SJCRH30 (cell line): ENCODE measurements at places on chromosomes 5 and 9.

GRCh38 chr5:35476036-35476435 is 141.6 kb upstream of the SPEF2 start:
- no peak for DNase-seq

DNA sequence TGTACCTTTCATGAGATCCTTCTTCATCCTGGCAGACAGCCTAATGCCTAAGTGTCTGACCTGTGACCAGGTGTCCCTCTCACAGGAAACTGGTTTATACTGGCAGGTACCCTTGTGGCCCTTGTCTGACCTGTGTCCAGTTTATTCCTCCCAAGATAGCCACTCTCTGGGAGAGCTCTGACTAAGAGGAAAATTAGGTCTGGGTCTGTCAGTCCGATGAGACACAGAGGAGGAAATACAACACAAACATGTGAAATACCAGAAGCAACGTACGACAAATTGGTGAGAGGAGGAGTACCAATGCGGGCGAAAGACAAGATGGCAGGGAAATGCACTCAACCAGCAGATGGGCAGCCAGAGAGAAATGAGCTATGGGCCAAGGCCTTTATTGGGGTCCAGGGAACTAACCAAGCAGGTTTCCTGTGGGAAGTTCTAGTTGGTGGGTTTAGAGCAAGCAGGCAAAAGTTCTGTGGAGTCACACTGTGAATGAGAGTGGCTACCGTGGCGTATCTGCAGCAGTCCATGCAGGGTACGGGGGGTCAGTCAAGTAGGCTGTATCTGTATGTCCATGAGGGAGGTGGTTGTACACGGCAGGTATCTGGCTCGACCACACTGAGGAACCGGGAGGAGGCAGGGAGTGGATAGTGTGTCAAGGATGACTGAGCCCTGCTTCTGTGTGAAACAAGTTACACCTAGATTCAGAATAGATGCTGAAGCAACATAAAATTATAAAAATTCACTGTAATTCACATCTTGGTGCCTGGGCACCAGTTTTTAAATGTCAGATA is 109.0 kb downstream of the MLLT3 start:
- no peak for DNase-seq

GRCh38 chr5:124110942-124111341 is 599.0 kb downstream of the CSNK1G3 start:
- DNase-seq, result no peak

DNA sequence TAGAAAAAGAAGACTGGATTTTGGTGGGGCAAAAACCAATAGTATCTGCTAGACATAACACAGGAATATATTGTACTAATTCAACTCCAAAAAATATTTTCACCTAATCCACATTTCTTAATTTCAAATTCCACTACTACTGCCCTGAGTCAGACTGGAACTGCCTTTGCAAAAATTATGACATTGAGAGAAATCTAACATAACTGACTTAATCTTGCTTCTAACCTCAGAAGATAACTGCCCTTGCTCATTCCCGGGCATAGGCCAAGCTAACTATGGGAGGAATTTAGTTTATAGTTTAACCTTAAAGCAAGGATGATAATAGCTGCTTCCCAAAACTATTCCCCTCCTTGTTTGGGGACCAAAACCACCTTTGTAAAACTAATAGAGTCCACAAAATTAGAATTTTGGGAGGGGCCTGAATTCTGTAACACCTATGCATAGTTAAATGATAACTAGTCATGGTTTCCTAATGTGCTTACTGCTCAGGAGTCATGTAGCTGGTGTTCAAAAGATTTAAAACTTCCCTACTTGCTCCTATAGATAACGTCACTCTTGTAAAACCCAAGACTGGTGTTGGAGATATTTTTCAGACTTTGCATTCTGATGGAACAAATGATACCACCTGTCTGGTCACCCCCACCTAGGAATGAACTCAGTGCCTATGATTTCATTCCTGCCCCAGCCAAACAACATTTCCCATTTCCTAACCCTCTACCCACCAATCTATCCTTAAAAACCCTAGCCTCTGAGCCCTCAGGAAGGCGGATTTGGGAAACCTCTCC is 14.1 kb upstream of the TXN start:
- DNase-seq, result no peak

- no peak for DNase-seq
These were observed 822 bp upstream of the TNIP1 start for GRCh38 chr5:151081431-151082281.

GRCh38 chr9:87991151-87991870 is 17.0 kb upstream of the CDK20 start:
- no peak for DNase-seq

DNA sequence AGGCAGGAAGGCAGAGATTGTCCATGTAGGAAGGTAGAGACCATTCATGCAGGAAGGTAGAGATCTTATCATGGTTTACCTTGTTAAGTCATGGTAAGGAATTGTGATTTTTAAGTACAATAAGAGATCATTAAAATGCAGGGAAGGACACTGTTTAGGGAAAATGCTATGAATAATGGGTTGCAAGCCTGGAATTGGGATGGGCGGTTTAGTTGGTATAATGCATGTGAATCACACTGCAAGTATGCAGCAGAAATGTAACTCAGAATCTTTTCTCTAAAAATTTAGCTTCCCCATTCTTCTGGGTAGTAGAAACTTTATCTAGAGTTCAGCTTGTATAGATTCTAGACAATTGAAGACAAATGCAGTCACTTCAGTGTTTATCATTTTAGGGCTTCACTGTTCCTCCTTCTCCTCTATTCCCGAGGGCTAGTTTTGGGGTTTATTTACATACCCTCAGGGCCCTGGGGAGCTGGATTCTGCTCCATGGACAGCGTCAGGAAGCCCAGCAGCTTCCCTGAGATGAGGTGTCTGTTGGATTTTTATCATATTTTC is 212.0 kb downstream of the SREK1 start:
- DNase-seq, result no peak

DNA sequence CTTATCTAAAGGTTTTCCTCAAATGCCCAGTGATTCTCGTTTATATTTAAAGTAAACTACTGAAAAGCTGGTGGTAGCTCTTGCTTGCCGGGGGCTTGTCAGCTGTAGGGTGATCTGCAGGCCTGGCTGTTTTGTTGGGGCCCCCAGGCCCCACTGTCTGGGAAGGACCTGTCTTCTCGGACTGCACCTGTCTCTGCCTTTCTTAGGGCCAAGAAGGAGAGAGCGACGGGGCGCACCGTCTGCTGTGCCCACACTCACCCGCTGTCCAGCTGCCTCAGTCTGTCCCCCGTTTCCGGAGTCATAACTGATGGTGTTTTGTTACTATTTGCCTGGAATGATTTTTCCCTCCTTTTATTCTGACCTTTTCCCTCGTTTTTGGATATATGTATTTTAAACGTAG is 94.1 kb upstream of the CACNA1B start:
- peak; percentile 99 for DNase-seq

DNA sequence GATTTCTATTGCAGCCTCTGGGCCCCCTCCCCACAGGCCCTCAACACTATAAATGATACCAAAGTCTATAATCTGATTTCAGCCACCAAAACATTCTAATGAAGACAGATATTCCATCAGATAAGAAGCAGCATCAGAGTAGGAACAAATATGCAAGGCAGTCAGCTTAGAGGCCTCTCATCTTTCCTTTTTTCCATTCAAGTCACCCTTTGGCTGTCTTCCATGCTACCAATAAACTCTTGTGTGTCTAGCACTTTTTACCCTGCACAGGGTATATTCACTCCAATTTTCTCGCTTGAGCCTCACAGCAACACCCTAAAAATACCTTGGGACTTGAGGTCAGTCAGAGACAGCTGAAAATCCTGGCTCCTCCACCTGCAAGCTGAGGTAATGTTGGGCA is 193.7 kb downstream of the BRINP1 start:
- DNase-seq, result no peak

GRCh38 chr5:14082973-14083372 is 60.2 kb upstream of the TRIO start:
- DNase-seq, result no peak

DNA sequence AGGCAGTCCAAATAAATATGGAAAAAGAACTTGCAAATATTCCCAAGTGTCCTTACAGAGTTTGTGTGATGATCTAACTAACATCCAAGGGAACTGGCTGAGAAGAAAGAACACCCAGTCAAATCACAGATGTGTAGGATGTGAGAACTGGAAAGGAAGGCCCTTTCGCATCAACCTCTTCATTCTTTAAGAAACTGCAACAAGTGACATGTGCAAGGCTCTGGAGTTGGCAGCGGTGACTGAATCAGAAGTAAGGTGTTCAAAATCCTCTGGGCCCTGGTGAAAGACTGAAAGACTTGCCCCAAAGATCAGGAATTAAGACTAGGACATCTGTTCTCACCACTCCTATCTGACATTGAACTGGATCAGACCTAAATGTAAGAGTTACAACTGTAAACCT is 88.7 kb downstream of the RAPGEF1 start:
- no peak for DNase-seq

DNA sequence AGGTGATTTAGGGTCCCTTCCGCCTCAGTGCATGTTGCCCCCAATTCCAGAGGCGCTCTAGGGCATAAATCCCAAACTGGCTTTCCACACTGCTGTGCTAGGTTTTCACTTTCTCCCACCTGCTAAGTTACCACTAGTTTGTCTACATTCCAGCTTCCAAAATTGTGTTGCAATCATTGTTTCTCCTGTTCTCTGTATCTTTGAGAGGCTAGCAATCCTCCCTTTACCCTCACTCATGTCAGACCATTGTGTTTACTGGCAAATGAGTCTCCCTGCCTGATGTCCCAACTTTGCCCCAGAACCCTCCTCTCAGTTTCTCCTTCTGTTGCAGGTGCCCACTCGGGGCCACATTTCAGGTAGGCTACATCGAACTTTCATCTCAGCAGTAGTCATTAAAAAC is 221.3 kb downstream of the PDZD2 start:
- no peak for DNase-seq

DNA sequence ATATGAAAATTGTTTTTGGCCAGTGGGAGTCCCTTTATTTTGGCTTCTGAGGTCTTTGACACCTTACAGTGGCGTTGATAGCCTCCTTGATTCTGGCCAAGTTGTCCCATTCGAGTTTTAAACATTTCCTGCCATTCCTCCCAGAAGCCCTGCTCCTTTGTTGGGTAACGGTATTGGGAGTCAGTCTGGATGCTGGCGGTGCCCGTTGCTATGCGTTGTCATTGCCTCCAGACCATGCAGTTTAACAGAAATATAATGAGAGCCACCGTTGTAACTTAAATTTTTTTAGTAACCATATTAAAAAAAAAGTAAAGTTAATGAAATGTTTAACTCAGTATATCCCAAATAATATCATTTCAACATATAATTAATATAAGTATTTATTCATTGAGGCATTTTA is 35.0 kb downstream of the GALNT12 start:
- no peak for DNase-seq

DNA sequence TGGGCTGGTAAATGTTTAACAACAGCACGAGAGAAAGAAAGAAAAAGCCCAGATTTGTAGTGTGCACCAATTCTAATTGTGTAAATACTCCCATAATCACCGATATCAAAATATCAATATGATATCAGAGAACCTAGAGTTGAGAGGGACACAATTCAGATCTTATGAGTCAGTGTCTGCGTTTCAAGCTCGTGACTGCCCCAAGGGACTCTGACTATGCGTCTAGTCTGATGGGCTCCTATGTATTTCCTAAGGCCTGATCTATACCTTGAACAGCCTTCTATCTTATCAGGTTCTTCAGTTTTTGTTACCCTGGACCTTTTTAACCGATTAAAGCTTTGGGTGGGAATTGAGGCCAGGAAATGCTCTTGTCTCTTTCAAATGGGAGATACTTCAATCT is 243.0 kb upstream of the SLC24A2 start:
- no peak for DNase-seq

- DNase-seq, result no peak
These were observed 6.0 kb upstream of the IRX4 start for GRCh38 chr5:1888541-1889251.

GRCh38 chr9:89740722-89741121 is 135.9 kb downstream of the GADD45G start:
- DNase-seq, result no peak

DNA sequence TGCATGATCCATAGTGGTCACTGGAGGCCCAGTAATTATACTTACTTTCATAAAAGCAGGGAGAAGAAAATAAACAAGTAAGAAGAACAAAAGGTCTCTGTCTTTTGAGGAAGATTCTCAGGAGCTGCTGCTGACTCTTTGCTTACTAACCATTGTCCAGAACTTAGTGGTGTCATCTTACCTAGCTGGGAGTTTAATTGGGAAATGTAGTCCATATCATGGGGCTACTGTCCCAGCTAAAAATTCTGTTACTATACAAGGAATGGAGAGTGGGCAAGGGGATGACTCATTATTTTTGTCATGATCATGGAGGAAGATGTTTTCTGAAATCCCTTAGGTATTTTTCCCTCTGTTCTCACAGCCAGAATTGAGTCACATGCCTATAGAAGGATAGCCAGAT is 639.3 kb downstream of the MTRR start:
- DNase-seq, result peak; percentile 3

- DNase-seq, result no peak
These were observed 32.6 kb downstream of the ADAMTS2 start for GRCh38 chr5:179312557-179313235.

DNA sequence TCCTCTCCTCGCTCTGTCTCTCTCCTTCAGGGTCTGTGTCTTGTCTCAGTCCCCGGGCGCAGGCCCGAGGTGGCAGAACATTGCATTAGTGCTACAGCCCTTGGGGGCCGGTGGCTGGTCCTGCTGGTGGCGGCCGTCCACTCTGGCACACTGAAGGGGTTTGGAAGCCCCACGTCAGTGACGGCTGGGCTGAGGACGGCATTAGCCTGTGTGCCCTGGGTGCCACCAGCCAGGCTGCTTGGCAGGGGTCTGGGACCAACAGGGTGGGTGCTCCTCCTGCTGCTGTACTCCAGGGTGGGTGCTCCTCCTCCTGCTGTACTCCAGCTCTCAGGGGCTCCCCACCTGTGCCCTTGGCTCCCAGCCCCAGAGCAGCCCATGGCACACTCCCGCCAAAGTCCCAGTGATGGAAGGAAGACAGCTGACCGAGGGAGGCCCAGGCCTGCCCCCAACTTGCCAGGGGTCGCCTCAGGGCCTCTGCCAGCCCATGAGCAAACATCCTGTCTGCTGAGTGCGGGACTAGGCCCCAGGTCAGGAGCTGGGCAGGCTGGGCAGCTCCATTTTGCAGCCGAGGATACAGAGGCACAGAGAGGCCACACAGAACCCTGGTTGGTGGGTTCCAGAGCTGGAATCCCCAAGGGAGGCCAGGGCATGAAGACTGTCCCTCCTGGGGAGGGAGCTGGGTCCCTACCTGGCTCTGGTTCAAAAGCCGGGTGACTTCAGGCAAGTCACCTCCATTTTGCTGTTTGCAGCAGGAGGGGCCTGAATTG is 27.3 kb downstream of the SARDH start:
- DNase-seq, result peak; percentile 93

GRCh38 chr9:121998513-121999049 is 94.5 kb downstream of the TTLL11 start:
- no peak for DNase-seq

GRCh38 chr9:21660976-21661375 is 141.5 kb upstream of the MTAP start:
- DNase-seq, result no peak

DNA sequence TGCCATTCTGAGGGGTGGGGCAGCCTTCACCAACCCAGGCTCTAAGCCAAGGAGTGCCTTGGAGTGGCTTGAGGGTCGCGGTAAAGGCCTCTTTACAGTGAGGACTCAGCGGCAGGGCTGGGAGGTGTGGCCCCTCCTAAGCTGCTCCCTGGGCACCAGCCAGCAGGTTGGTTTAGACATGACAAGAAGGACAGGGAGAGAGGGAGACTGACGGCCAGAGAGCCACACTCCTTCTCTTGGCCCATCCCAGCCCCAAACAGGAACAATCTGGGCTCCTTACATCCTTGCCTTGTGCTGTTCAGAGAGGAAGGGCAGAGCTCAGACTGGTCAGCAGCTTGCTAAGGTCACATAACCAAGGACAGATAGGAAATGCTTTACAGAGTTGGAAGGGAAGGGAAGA is 94.5 kb downstream of the LMX1B start:
- DNase-seq, result no peak

- DNase-seq, result no peak
These were observed 26.6 kb upstream of the C5orf58 start for GRCh38 chr5:170206216-170206615.
